Motor neuron (in vitro differentiated cells): ENCODE measurements at places on chromosomes 4 and X.

DNA sequence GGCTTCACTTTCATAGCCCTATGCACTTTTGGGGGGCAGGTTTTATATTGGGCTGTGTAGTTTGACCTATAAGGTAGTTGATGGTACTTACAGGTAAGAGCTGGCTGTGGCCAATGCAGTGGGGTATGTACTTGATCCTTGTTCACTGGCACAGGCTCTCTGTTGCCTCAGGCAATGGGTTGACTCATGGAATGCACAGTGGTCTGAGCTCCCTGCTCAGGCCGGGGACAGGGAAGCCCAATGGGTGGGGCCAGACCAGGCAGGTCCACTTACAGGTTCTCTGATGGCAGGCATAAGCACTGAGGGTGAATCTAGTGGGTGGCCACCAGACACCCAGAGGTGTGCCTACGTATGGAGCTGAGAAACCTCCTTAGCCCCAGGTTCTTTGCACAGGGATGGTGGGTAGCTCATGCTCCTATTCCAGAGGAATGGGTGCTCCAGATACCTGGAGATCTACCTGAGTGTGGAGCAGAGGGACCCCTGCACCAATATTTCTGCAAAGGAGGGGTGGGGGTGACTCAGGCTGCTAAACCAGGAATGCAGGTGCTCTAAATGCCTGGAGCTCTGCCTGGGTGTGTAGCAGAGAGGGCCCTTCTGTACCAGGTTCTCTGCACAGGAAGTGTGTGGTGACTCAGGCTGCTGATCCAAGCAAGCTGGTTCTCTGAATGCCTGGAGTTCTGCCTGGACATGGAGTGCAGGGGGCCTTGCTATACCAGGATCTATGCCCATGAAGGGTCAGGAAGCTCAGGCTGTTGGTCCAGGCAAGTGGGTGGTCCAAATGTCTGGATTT, 52.3 kb downstream of the IL1RAPL2 start:
- ATAC-seq, result no peak

- ATAC-seq, result peak; percentile 60
These were observed 122.4 kb downstream of the LARP7 start for GRCh38 chr4:112759313-112759712.

- ATAC-seq, result no peak
These were observed 68.5 kb downstream of the BMPR1B start for GRCh38 chr4:94826206-94826605.

- no peak for ATAC-seq
These were observed 59.6 kb downstream of the DCX start for GRCh38 chrX:111352424-111352823.

GRCh38 chr4:80840396-80840795, 190.1 kb upstream of the BMP3 start:
- ATAC-seq, result no peak

DNA sequence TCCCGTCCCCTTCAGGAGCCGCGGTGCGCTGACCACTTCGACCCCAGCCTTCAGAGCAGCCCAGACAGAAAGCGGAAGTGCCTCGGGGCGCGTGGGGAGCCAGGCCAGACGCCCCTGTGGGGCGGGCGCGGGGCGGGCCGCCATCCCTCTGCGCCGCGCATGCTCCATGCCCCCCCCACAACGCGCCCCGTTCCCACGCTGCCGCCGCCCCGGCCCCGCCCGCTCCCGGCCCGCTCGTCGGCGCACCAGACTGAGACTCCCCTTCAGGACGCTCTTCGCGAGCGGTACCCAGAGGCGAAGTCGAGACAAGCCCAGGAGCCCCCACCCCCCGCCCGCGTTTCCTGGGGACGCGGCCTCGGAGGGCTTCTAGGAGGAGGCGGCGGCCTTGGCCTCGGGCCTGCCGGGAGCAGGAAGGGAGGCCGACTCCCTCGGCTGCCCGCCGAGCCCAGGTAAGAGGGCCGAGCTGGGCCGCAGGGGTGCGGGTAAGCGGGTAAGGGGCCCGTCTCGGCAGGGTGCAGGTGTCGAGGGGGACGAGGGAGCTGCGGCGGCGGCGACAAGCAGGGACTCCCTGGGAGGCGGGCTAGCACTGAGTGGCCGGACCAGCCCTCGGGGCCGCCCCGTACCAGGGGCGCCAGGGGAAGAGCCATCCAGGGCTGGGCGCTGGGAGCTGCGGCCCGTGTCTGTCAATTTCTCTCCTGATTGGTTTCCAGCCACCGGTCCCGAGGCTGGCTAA, at the start of gene ZFP92:
TSS of gene ZFP92 (plus strand) at position 218 of the 733 bp plus-strand sequence. CDS start 6,851 bp downstream, outside the sequence.
- peak; percentile 62 for ATAC-seq
